NCI-H526 treated with DMSO at 0.1 percent for 48 hours (cell line): ENCODE measurements at places on chromosomes 7 and 10.

DNA sequence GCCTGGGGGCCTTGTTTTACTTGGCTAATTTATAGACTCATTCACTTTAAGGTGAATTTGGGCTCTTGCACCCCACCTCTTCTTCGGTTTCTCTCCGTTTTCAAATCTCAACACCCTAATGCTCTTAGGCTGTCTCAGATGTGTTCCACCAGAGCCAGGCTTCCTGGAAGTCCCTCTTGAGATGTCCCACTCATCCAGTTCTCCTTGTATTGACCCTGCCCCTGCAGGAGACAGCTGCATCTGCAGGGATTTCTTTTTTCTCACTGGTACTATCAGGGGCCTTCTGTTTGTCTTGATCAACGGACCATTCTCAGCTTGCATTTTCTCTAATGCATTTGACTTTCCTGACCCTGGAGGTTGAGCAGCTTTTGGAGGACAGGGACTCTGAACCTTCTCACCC lies 279.5 kb downstream of the GALNT17 start:
- no peak for DNase-seq

GRCh38 chr7:29798422-29798821 lies 7.9 kb upstream of the WIPF3 start:
- no peak for DNase-seq

DNA sequence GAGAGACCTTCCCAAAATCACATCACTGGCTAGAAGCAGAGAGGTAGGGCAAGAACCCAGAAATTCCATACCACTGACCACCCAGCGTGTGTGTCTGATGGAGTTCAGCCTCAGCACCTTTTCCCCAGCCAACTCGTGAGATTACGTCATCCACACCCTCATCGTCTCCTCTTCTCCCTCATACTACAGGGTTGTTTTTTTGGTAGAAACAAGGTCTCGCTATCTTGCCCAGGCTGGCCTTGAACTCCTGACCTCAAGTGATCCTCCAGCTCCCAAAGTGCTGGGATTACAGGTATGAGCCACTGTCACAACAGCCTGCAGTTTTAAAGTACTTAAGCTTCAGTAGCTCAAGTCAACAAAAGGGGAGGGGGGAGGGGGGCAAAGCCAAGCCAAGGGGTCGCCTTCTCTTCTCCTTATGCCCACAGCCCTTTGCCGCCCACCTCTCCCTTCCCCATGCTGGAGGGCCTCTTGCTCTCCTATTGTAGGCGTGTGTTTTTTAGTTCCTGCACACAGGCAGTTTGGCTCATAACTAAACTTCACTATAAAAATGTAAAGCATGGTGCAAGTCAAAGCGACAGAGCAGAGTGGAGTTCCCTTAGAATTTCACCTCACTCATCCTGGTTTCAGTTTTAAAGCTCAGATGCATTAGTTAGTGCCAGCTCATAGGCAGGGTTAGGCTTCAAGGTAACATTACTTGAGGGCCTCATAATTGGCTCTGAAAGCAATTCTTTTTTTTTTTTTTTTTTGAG lies 5.2 kb upstream of the PRDX3 start:
- no peak for DNase-seq

DNA sequence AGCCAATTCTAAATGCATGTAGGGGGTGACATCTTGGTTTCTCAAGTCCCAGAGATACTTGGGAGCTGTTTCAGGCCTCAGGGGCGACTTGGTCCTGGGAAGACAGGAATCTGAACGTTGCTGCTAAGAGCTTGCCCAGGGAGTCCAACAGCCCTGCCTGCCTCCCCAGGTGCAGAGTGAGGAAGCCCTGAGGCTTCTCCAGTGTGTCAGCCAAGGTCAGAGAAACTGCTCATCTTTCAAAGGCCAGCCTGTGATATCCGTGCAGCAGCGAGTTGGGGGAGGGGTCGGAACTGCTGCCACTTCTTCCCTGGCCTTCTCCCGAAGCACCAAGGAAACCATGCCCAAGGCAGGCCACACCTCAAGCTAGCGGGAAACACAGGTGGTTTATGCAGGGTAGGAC lies 9.7 kb downstream of the GDF2 start:
- DNase-seq, result no peak

- no peak for DNase-seq
These were observed 375.3 kb downstream of the DPP6 start for GRCh38 chr7:154427533-154427932.

GRCh38 chr7:919924-920341 lies 34.5 kb downstream of the ADAP1 start:
- no peak for DNase-seq

DNA sequence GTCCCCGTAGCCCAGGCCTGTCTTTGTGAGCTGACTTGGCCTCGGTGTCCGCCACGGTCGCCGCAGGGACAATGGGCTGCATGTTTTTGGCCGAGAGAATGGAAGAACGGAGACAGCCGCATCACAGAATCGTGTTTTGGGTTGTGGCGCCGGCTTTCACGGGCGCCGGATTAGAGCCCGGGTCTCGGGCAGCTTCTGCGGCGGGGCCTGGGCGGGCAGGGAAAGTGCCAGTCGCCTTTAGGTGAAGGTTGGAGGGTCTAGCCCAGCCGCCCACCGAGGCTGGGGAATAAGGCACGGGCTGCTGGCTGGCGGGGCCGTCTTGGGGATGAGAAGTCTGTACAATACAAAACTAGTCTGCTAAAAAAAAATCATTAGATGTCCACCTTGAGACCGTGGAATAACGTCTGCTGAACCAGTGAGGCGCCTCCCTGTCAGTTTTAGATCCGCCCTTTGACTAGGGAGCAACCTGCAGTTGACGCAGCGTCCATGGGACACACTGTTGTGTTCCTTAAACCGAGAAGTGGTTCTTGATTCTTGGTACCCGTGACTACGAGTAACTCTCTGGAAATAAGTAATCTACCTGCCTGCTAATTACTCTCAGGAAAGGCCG lies 577 bp downstream of the DNAJB9 start:
- DNase-seq, result peak; percentile 69

- DNase-seq, result no peak
These were observed 95.1 kb downstream of the USP6NL start for GRCh38 chr10:11516431-11516746.

DNA sequence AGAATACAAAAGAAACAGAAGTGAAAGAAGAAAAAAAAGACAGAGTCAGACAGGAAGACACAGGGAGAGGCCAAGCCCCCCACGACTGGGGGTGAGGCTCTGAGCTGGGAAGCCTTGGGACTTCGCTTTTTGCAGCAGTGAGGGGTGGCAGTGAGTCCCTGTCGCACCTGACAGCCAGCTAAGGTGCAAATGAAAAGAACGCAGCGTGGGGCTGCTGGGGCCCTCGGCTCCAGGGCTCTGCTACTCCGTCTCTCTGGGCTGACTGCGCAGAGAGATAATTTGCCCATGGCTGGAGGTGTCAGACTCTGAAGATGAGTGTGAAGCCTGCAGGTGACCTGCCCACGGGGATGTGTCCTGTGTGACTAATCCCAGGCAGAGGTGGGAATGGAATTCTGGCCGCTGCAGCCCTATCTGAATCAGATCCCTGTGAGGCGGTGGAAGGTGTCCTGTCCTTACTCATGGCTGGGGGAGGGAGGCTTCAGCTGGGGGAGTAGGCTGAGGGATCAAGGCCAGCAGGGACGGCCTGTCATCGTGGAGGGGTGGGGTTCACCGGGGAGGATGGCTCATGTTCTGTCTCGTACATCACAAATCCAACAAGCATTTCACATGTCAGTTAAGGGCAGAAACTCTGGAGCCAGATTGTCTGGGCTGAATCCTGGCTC lies 96.4 kb downstream of the SLIT1 start:
- DNase-seq, result no peak

DNA sequence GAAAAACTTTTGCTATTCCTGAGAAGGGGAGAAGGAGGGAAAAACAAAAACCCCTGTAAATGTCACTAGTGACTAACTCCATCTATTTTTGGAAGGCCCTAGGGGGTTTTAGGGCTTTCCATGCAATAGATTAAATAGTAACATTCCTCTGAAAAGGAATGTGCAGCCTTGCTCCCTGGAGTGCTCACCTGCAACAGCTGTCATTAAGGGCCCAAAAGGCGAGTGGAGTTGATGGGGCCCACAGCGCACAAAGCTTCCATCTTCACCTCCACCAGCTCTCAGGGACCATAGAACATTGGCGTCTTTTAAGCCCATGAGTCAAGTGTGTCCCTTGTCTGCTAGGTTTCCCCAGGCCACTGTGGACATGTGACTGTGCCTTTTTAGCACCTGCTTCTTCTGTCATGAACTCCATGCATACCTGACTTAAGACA lies 58.0 kb upstream of the IL6 start:
- DNase-seq, result no peak

DNA sequence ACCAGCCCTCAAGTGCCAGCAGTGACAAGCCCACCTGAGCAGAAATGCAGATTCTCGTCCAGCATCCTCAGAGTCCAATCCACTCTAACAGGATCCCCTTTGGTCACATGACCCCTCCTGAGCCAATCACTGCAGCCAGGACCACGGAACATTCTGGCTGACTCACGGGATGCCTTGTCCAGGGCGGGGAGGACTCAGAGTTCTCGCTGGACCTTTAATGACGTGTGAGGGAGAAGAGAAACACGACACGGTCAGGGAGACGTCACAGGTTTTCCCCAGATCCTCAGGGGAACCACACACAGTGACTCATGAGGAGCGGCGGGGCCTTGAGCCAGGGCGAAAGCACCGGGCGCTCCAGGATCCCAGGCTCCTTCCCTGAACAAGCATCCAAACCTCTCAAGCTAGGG lies 155.7 kb downstream of the PTPRN2 start:
- no peak for DNase-seq

DNA sequence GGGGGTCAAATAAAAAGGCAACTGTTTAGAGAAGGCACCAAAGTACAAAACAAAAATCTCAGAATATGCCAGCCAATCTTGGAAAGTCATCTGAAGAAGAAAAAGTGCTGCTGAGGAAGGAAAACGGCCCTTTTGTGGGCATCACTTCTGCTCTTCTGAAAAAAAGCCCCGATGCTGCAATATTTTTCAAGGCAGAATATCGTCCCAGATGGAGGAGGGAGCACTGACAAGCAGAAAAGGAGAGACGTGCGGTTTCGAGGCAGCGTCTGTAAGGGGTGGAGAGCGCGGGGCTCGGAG lies 959 bp upstream of the ATRNL1 start:
- DNase-seq, result no peak

DNA sequence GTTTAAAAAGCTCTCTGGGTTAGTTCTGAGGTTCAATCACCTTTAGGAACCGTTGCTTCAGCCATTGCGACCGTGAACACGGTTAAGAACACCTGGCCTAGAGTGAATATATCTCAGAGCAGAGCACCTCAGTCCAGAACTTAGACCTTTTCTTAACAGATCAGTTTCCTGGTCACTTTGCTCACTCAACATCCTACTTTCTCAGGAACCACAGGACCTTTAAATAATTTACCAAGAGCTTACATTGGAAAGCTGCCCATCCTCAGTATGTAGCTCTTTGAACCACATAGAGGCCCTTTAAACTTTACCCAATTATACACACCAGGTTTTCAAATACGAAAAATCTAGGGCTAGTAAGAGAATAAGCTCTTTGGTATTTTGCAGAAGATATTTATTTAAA lies 153.2 kb downstream of the NRBF2 start:
- no peak for DNase-seq

GRCh38 chr7:139791316-139791715 lies 13.5 kb upstream of the HIPK2 start:
- DNase-seq, result no peak

- peak; percentile 80 for DNase-seq
These were observed 724 bp downstream of the CAPZA2 start for GRCh38 chr7:116862951-116863670.

GRCh38 chr7:142176901-142177300 lies 65.4 kb downstream of the MGAM2 start:
- no peak for DNase-seq

DNA sequence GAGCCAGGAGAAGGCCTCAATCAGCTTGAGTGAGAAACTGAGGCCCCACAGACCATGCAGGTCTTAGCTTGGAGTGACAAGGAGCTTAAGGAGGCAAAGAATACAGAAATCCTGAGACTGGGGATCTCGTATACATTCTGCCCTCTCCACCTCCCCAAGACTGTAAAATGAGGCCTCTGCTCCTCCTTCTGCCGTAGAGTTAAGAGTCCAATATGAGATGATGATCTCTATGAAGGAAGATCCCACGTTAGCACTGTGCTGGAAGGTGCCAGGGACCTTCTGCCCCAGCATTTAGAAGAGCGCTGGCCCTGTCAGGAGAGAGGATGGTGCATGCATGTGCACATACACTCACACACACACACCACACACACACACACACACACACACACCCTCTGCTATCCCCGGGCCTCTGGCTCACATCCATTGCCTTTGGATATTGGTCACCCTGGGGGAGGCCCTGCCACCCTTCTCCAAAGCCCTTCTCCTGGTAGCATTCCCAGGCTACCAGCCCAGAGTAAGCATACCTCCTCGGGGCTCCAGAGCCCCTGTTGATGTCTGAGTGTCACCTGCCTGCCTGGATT lies 15.0 kb downstream of the ZCCHC24 start:
- DNase-seq, result no peak

- no peak for DNase-seq
These were observed 304.9 kb downstream of the TCERG1L start for GRCh38 chr10:131006458-131007256.

GRCh38 chr7:24975644-24976260 lies 4.2 kb downstream of the OSBPL3 start:
- DNase-seq, result no peak

- no peak for DNase-seq
These were observed 25.5 kb upstream of the C10orf67 start for GRCh38 chr10:23370106-23370505.

DNA sequence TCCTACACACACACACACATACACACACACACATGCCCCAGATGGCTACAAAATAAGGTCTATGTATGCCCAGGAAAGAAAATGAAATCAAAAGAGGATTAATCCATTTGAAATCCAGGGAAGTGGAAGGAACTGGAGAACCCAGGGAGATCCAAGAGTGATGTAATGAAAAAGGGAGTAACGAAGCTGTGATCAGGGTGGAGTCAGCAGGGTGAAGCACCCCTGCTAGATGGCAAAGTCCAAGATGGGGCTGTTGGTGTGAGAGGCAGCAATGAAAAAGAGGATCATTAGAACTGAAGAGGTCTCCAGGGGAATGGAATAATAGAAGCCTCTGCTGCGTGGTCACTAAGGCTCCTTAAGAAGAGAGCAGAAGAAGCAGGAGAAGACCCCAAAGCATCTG lies 43.6 kb upstream of the IL6 start:
- DNase-seq, result no peak

DNA sequence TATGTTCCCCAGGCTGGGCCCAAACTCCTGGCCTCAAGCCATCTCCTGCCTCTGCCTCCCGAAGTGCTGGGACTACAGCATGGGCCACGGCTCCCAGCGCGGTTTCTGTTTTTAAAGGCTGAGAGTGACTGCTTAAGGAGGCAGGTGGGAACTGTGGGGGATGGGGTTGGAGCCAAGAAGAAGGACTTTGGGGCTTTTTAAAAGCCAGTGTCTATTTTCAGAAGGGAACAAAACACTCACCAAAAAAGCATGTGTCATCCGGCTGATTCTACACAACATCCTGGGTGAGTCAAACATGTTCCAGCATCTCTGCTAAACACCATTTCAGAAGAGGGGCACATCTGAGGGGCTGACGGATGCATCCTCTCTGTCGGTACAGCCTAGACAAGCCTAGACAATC lies 824.5 kb downstream of the TYW1 start:
- DNase-seq, result no peak

- no peak for DNase-seq
These were observed 92.0 kb upstream of the GDF10 start for GRCh38 chr10:47207894-47208469.
